Lung (tissue), 17 donors: ENCODE measurements at places on chromosomes 4 and X.

DNA sequence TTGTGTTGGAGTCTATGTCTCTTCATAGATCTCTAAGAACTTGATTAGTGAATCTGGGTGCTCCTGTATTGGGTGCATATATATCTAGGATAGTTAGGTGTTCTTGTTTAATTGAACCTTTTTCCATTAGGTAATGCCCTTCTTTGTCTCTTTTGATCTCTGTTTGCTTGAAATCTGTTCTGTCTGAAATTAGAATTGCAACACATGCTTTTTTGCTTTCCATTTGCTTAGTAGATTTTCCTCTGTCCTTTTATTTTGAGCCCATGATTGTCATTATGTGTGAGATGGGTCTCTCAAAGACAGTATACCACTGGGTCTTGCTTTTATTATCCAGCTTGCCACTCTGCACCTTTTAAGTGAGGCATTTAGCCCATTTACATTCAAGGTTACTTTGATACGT lies 79.1 kb upstream of the APOOL start:
- DNase-seq, result no peak
- H3K36me3 ChIP-seq, result no peaks in the 10 kb centered on the region
- H3K27me3 ChIP-seq, result no peaks in the 10 kb centered on the region
- no peaks in the 10 kb centered on the region for H3K4me1 ChIP-seq
- no peak overlapping the region for H3K4me3 ChIP-seq

GRCh38 chrX:50726296-50726695 lies 87.7 kb downstream of the SHROOM4 start:
- no peak overlapping the region for H3K4me3 ChIP-seq
- H3K27me3 ChIP-seq, result peaks cover 10% of the 10 kb centered on the region

- H3K27me3 ChIP-seq, result no peaks in the 10 kb centered on the region
- DNase-seq, result no peak
- no peak overlapping the region for H3K27ac ChIP-seq
Observed at GRCh38 chr4:177251237-177251636, 58.4 kb upstream of the NEIL3 start.

DNA sequence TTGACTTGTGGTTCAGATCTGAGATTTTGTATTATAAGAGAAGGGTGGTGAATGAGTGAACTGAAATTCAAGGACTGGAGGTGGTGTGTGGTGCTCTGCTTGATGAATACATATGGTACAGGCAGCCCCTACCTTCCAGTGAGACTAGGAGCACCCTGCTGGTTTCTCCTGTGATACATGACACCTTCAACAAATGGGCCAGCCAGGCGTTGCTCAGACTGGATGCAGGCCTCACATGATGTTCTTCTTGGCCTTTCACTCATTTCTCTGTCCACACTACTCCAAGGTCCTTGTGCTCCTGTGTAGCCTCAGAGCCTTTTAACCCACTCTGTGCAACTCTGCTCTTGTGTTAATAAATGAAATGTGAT lies 67.2 kb downstream of the FNIP2 start:
- DNase-seq, result no peak
- no peaks in the 10 kb centered on the region for H3K27me3 ChIP-seq
- peaks cover 4% of the 10 kb centered on the region for H3K4me1 ChIP-seq
- no peak overlapping the region for H3K4me3 ChIP-seq
- H3K36me3 ChIP-seq, result peaks cover 25% of the 10 kb centered on the region
- H3K27ac ChIP-seq, result no peak overlapping the region

GRCh38 chr4:158996669-158997074 lies 106.2 kb upstream of the RAPGEF2 start:
- no peaks in the 10 kb centered on the region for H3K36me3 ChIP-seq
- H3K27ac ChIP-seq, result no peak overlapping the region
- no peak for DNase-seq
- no peak overlapping the region for H3K4me3 ChIP-seq

DNA sequence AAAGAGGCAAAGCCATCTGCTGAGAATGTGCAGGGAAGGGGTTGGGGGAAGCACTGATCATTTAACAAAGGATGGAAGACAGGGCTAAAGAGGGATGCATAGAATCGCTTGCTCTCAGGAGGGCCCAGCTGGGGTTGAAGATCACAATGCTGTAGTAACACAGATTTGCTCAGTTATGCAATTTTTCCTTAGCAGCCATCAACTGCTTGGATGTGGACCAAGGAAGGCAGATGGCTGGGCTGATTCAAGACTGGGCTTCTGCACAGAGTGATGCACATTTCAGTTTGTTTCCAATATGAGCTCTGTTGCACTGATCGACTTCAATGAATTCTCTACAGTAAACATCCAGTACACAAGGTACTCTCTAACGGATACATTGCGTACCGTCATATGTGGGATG lies 127.8 kb upstream of the TBL1X start:
- no peak overlapping the region for H3K4me3 ChIP-seq
- DNase-seq, result peak; percentile 87
- no peaks in the 10 kb centered on the region for H3K36me3 ChIP-seq
- no peak overlapping the region for H3K27ac ChIP-seq
- H3K27me3 ChIP-seq, result peaks cover 2% of the 10 kb centered on the region

DNA sequence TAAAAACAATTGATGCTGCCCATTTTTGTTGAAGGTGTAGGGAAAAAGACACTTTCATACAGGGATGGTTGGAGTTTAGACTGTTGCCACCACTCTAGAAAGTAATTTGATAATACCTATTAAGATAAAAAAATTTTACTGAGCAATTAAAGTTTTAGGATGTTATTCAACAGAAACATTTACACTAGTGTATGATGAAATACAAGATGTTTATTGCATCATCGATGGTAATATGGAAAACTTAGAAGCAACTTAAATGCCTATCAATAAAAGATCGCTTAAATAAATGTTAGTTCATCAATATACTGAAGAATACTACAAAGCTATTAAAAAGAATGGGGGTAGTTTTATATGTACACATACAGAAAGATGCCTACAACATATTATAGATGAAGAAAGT lies 9.2 kb upstream of the VSIG4 start:
- H3K36me3 ChIP-seq, result no peaks in the 10 kb centered on the region
- no peak overlapping the region for H3K27ac ChIP-seq
- no peak overlapping the region for H3K4me3 ChIP-seq

GRCh38 chrX:29643181-29643580 lies 572.2 kb upstream of the MAGEB2 start:
- H3K27me3 ChIP-seq, result no peaks in the 10 kb centered on the region
- peak; percentile 23 for DNase-seq
- no peak overlapping the region for H3K4me3 ChIP-seq
- no peak overlapping the region for H3K27ac ChIP-seq
- no peaks in the 10 kb centered on the region for H3K4me1 ChIP-seq

DNA sequence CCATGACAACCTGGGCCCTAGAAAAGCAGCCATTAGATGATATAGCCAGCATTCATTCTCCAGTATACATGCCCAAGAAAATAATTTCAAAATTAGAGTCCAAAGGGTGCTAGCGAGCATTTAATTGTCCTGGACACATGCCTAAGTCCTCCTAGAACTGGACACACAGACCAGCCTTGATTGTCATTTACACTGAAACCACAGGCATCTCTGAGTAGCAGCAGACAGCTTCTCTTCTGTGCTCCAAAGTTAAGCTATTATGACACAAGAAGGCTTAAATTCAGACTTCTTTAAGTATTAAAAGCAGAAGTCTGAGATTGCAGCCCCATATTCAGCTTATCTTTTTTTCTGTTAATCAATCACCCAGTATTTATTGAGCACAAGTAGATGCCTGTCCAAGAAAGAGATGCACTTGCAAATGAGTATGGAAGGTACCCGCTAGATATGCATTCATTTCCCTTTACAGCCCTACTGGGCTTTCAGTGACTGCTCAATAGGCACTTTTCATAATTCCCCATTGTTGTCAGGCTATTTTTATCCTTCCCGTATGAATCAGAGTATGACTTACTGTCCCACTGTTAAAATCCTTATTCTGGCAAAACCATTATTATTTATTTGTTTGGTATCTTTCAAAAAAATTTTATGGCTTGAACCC lies 374.1 kb downstream of the FBXW7 start:
- no peak overlapping the region for H3K4me3 ChIP-seq
- H3K27me3 ChIP-seq, result no peaks in the 10 kb centered on the region
- no peak for DNase-seq
- H3K27ac ChIP-seq, result no peak overlapping the region
- no peaks in the 10 kb centered on the region for H3K4me1 ChIP-seq

DNA sequence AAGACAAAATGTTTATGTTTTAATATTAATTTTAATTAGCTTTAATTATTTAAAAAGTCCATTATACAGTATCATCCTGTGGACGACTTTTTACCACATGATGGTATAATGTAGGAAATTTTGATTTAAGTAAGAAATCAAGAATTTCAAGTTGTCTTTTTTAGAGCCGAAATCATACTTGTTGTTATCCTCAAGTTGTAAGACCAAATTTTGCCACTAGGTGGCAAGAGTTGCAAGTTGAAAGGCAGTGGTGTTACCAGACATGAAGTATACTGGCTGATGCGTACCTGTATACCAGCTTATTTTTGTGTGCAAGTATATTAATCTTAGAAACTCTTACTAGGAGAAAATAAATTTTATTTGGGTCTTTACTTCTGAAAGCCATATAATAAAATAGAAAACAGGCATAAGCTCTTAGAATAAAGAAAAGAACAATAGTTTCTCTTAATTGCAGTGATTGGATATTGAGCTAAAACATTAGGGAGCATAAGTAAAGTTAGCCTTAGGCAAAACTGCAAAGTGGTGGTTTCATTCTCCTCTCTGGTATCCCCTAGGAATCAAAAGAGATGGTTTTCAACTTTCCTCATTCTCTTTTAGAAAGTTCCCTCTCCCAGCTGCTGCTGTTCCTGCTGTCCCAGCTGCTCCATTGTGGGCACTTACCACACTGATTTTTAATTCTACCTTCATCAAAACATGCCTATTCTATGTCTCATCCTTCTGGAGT lies 118.0 kb upstream of the WDFY3 start:
- no peaks in the 10 kb centered on the region for H3K4me1 ChIP-seq
- H3K27ac ChIP-seq, result no peak overlapping the region
- peak; percentile 88 for DNase-seq
- no peak overlapping the region for H3K4me3 ChIP-seq

DNA sequence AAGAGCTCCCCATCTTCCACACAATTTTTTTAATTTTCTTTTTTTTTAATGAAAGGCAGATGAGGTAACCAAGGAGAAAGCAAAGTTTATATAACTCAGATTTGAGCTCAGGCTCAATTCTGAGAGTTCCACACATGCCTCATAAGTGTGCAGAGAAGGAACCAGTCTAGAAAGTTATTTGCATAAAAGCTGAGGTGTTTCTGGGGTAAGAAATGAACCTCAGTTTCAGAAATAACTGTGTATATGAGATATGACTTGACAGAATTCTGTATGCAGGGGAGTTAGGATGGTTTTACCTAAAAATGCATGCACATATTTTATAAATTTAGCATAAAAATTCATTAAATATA lies 51.3 kb downstream of the DTHD1 start:
- no peak overlapping the region for H3K27ac ChIP-seq
- no peaks in the 10 kb centered on the region for H3K4me1 ChIP-seq
- H3K36me3 ChIP-seq, result no peaks in the 10 kb centered on the region
- H3K27me3 ChIP-seq, result no peaks in the 10 kb centered on the region
- no peak overlapping the region for H3K4me3 ChIP-seq

DNA sequence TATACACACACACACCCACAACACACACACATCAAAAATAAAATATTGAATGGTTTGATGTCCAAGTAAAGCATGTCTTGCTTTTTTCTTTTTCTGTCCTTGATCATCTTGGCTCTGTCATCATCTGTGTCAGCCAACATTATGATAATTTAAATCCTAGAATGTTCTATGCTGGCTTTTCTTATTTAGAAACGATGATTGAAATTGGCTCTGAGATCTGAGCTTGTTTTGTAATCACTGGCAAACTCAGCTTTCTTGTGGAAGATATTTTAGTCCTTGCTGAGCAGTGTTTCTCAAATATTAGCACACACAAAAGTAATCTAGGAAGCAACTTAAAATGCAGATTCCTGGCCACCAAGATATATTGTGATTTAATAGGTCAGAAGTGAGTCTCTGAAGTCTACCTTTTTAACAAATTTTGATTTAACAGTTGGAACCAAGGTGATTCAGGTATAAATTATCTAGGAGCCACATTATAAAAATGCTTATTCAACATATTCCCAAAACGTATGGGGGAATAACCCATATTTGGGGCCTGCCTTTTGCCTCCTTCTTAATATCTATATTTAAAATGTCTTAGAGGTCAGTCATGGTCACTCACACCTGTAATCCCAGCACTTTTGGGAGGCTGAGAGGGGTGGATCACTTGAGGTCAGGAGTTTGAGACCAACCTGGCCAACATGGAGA lies 24.0 kb upstream of the DSPP start:
- no peak overlapping the region for H3K27ac ChIP-seq
- H3K4me3 ChIP-seq, result no peak overlapping the region
- no peaks in the 10 kb centered on the region for H3K4me1 ChIP-seq
- no peak for DNase-seq
- H3K36me3 ChIP-seq, result no peaks in the 10 kb centered on the region

DNA sequence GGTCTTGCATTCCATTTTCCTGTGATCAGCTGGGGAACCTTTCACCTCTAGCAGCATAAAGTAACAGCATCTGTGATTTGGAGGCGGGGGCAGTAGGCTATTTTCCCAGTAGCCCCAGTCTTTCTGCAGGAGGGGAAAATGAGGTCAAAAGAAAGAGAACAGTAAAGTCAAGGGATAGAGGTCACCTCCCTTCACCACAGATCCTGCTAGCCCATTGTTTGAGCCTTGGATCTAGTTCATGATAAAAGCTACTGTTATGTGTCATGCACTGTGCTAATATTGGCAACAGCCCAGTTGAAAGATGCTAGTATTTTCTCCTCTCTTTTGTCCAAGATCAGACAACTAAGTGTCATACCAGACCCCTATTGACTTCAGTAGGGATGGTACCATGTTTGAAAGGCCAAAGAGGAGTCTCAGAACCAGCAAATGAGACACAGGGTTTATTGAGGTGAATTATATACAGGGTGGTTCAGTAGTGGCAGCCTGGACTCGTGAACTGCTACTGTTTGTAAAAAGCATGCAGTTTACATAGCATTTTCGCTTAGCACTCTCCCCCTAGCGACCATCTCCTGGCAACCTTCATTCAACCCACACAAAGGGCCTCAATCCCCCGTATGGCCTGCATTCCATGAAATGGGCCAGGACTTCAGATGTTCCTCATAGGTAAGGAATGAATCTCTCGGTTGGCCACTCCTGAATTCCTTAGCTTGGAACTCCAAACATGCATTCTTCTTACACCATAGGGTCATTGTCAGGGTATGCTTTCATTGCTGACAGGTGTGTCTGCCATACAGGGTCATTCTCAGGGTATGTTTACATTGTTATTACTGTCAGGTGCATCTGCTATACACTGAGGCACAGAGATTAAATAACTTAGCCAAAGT lies 170.0 kb upstream of the FRMPD4 start:
- no peak for DNase-seq
- peaks cover 39% of the 10 kb centered on the region for H3K4me1 ChIP-seq
- no peak overlapping the region for H3K4me3 ChIP-seq
- H3K27me3 ChIP-seq, result no peaks in the 10 kb centered on the region

GRCh38 chr4:69096111-69096656 lies at the start of gene UGT2B7:
TSS of gene UGT2B7 (plus strand) at chr4:69096474. CDS start at chr4:69096521, 47 bp downstream.
- no peaks in the 10 kb centered on the region for H3K4me1 ChIP-seq
- no peak within 1 kb of the TSS for H3K27ac ChIP-seq
- no peaks in the 10 kb centered on the region for H3K36me3 ChIP-seq
- no peak for DNase-seq
- H3K4me3 ChIP-seq, result no peak within 1 kb of the TSS
- no peaks in the 10 kb centered on the region for H3K27me3 ChIP-seq

- no peaks in the 10 kb centered on the region for H3K36me3 ChIP-seq
- no peak for DNase-seq
- peaks cover 6% of the 10 kb centered on the region for H3K4me1 ChIP-seq
- H3K27ac ChIP-seq, result no peak overlapping the region
- no peaks in the 10 kb centered on the region for H3K27me3 ChIP-seq
Observed at GRCh38 chr4:54392479-54392878, 163.4 kb downstream of the PDGFRA start.

- peak overlapping the region; percentile 59 for H3K4me3 ChIP-seq
- peaks cover 4% of the 10 kb centered on the region for H3K27me3 ChIP-seq
- H3K36me3 ChIP-seq, result no peaks in the 10 kb centered on the region
- peak overlapping the region; percentile 92 for H3K27ac ChIP-seq
Observed at GRCh38 chrX:20265726-20266681, 705 bp downstream of the RPS6KA3 start.
